Neural progenitor cell (in vitro differentiated cells): ENCODE measurements at places on chromosomes 6 and 20.
A peak's percentile ranks its signal among the peaks of the same experiment; 100 is the strongest.

DNA sequence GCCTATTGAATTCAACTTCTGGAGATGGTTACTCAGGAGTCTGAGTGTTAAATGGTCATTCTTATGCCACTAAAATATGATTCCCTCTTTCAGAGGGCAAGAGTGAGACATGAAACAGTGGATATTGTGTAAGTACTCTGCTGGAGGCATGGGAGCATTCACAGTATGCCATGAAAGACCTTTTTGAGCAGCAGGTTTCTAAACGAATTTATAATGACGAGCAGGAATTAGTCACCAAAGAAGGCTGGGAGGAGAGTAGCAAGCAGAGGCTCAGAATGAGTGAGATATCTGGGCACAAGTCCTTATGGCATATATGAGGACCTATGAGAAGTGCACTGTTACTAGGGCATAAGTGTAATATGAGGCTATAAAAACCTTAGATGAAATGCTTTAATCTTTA, 10.9 kb upstream of the MYB start:
- no peak for DNase-seq

DNA sequence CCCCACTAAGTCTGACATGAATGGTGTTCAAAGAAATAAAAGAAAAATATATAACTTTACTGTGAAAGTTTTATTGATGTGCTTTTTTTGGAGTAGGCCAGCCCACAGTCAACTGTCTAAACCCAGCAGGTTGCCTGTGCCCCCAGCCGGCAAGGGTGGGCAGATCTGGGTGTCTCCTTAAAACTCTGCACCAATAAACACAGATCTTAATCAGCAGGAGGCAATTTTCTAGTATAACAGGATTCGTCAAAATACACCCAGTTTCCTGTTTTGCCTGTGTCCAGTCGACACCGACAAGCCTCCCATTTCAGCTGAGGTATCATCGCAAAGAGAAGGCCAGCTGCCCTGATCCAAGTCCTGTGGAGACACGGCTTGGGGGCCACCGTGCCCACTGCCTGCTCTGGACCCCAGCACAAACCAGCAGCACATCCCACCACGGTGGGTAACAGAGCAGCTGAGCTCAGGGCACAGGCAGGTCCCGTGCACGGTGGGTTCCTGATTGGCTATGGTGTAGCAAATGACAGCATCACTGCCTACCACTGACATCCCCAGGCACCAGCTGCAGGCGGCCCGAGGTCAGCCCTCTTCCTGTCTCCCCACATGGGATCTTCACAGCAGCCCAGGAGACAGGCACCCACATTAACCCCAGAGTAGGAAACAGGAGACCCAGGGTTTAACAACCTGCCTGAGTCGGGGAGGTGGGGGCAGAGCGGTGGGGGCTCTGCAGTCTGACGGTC, 15.7 kb downstream of the BMP7 start:
- DNase-seq = no peak

- DNase-seq = no peak
Measured at GRCh38 chr6:72290620-72291019, 331.2 kb upstream of the KCNQ5 start.

DNA sequence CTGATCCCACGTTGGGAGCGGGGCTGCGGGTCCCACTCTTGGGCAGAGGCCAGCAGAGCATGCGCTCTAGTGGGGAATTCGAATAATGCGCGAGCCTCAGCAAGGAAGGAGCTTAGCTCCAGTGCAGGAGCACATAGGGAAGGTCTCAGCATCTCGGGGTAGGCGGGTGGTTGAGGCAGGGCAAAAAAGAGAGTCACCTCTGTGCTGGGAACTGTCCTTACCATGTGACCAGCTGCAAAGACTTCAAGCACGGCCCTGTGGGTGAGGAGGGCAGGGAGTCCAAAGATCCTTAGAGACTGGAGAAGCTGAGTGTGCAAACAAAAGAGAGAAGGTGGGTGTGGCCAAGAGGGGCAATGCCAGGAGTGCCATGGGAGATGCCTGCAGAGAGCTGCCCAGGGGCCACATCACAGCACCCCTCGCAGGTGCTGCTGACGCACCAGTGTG, 79.2 kb upstream of the CD93 start:
- peak; percentile 48 for DNase-seq

DNA sequence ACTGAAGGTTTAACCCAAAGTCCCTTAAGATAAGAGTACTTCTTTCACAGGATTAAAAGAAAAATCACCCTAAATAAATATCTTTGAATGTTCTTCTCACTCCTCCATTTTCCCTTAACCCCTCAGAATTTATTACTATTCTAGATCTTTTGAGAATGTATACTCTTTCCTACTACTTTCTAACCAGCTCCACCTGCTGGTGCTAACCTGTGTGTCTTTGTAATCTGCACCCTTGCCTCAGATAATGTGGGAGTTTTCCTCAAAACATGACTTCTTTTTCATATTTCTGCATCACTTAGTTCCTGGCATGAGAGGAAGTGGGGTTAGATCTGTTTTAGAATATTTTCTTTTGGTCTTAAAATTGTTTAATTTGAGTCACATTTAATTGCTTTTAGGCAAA, 394.2 kb downstream of the BMP2 start:
- DNase-seq = peak; percentile 32

- no peak for DNase-seq
Measured at GRCh38 chr20:38926934-38927616, 858 bp downstream of the FAM83D start.

- no peak for DNase-seq
Measured at GRCh38 chr6:71642120-71642519, 244.2 kb upstream of the RIMS1 start.

GRCh38 chr6:13445005-13445743, 42.2 kb downstream of the GFOD1 start:
- DNase-seq = peak; percentile 47
